ENCODE measurements at places on chromosomes 5 and 9.

DNA sequence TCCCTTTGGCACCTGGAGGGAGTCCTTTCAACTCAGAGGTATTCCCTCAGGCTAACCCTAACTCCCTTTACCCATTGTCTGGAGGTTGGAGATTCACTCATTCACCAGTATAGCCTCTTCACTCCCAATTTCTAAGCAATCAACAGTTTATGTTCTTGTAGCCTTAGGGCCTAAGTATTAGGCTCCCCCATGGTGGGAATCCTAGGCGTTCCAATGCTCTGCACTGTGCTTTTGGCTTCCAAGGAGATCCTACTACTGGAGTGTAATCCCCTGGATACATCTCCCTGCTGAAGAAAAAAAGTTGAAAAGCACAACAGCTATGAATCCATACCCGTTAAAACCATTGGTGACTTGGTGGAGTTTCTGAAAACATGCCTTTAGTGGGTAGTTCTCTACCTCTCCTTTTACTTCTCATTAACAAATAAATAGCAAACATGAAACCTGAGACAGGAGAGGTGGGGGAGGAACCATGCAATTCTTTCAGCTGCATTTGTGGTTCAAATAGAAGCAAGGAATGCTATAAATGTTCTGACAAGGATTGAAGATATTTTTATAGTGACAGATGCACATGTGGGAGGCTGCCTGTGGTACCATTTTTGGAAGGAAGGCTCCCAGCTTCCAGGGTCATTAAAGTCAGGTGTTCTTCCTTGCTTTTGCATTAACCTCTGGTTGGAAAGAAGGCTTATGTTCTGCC, 397.1 kb downstream of the DMAC1 start:
- DNase-seq, result no peak

DNA sequence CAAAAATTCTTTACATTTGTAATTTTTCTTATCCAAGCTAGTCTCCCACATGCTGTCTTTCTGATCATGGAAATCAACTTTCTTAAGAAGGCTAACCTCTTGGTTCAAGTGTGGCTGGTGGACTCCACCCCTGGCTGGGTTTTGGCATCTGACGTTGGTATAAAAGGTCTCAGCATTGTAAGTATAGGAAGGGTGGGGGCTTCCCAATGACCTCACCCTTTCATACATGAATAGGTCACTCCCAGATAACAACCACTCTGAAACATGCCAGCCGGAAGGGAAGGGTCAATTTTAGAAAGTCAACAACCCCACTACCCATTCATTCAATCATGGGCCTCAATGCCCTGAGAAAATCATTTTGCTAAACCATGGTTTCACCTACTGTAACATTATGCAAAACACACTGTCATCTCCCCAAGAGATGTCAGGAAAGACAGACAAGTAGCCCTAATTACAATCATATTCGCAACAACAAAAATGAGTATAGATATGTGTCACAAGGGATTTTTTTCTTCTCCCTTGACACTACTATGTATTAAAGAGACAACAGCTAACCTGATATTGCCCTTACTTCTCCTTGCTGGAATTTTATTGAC, 31.9 kb upstream of the PCSK5 start:
- no peak for DNase-seq

- no peak for DNase-seq
Observed at GRCh38 chr9:127525401-127526188, 74.3 kb downstream of the LRSAM1 start.

- DNase-seq, result no peak
Observed at GRCh38 chr5:170630711-170631141, 126.9 kb downstream of the KCNIP1 start.

- DNase-seq, result no peak
Observed at GRCh38 chr5:122757285-122757684, 17.6 kb upstream of the SNX2 start.

Measured in NCI-H1930 (cell line).